ENCODE measurements at places on chromosomes 2 and 18.

DNA sequence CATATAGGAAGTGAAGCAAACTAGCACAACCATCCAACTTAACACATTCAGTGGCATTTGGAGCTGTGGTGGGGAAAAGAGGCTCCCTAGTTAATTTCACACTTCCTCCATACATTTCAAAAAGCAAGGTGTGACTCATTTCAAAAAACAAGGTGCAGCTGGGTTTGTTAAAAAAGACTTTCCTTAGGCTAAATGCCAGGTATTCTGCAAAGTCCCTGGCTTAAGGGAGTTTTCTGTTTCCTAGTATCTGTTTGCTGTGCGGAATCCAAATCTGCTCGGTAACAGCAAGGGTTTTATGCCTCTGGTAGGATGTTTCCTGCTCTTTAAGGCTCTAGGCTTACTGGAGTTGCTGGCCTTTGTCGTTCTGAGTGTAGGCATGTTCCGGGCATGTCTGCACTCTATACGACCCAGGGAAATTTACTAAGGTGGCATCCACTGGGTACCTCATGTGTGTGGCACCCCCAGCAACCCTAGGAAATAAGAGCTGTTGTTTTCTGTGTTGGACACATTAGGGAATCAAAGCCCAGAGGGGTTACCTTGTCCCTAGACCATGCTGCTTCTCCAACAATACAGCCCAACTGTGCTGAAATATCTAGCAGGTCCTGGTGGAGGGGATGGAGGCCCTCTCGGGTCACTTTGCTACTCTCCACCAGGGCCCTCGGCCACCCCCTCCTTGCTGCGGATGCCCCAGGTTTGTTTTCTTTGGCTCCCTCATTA lies 634 bp upstream of the MSGN1 start:
- DNase-seq = no peak

DNA sequence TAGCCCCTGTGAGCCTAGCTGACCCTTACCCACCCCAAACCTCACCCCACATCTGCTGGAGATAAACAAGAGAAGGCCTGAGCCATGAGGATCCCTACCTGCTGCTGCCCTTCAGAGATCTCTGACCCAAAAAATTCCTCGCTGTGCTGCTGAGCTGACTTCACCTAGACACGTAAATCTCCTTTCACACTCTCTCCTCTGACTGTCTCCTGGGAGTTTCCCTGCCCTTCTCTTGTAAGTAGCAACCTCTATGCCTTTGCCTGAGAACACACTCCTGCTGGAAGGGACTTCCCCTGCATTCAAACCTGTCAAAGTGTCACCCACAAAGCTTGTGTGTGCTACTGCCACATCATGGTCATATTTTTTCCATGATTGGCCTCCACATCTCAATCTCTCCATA lies 134.2 kb upstream of the NOL4 start:
- DNase-seq = no peak

- DNase-seq = peak; percentile 57
These were observed 82.8 kb upstream of the SEC11C start for GRCh38 chr18:59056706-59057492.

GRCh38 chr2:112073875-112074274 lies 18.8 kb downstream of the TMEM87B start:
- no peak for DNase-seq

- DNase-seq = peak; percentile 77
These were observed 89.6 kb downstream of the ITGB1BP1 start for GRCh38 chr2:9333591-9334171.

DNA sequence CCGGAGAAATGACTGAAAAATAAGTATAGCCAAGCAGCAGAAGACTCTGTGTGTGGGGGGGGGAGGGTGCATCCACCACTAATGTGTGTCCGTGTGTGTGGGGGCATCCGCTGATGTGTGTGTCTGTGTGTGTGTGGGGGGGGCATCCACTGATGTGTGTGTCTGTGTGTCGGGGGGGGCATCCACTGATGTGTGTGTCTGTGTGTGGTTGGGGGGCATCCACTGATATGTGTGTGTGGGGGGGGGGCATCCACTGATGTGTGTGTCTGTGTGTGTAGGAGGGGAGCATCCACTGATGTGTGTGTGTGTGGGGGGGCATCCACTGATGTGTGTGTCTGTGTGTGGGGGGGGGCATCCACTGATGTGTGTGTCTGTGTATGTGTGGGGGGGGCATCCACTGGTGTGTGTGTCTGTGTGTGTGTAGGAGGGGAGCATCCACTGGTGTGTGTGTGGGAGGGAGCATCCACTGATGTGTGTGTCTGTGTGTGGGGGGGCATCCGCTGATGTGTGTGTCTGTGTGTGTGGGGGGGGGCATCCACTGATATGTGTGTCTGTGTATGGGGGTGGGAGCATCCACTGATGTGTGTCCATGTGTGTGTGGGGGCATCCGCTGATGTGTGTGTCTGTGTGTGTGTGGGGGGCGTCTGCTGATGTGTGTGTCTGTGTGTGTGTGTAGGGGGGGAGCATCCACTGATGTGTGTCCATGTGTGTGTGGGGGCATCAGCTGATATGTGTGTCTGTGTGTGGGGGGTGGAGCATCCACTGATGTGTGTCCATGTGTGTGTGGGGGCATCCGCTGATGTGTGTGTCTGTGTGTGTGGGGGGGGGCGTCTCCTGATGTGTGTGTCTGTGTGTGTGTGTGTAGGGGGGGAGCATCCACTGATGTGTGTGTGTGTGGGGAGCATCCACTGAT lies 125.0 kb downstream of the NFATC1 start:
- DNase-seq = no peak

GRCh38 chr2:109452318-109453305 lies 161.2 kb downstream of the SEPTIN10 start:
- no peak for DNase-seq

- no peak for DNase-seq
These were observed 4.3 kb upstream of the RAB6C start for GRCh38 chr2:129975016-129975774.

DNA sequence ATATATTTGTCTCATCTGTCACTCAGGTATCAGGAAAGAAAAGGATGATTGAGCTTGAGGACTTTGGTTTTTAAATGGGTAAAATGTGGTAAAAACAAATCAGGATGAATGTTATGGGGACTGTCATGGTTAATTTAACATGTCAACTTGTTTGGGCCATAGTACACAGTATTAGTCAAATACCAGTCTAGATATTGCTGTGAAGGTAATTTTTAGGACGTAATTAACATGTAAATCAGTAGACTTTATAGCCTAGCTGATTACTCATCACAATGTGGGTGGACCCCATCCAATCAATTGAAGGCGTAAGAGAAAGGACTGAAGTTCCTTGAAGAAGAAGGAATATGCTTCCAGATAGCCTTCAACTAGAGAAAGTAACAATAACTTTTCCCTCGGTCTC lies 275.7 kb upstream of the ZNF804A start:
- no peak for DNase-seq

- no peak for DNase-seq
These were observed 68.8 kb upstream of the ZNF397 start for GRCh38 chr18:35172009-35172408.

- no peak for DNase-seq
These were observed 2.8 kb downstream of the PCBP1 start for GRCh38 chr2:70089983-70090525.

- no peak for DNase-seq
These were observed 1.4 kb downstream of the FARP2 start for GRCh38 chr2:241357531-241357930.

- no peak for DNase-seq
These were observed 514.2 kb downstream of the PTPRM start for GRCh38 chr18:8081267-8081666.

DNA sequence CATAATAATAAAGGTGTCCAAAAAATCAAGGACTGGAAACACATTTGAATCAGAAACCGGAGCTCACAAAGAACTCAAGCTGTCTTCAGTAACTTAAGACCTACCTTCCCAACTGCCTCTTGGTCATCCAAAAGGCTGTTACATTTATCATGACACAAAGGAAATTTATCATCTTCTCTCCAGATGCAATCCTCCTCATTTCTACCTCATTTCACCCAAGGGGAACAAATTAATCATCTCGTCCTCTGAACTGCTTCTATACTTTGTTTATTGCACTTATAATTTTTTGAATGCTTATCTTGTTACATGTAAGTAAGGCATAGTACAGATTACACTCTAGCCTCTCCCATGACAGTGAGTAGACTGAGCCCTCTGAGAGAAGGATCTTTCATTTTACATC lies 105.1 kb upstream of the RGPD4 start:
- peak; percentile 62 for DNase-seq

DNA sequence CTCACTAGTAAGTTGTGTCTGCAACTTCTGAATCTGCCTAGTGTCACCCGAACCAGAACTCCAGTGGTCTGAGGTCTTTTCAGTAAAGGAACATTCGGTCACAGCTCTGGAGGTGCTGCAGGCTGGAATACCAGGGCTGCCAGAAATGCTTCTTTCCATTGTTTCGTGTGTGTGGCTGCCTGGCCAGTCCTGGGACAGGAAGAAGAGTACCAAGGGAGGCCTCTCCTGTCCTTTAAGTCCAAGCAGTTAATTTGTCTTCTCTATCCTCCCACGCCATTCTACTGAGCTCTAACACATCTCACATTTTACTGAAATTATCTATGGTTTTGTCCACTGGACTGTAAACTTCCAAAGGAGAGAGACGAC lies 196.0 kb downstream of the LNPK start:
- DNase-seq = no peak

DNA sequence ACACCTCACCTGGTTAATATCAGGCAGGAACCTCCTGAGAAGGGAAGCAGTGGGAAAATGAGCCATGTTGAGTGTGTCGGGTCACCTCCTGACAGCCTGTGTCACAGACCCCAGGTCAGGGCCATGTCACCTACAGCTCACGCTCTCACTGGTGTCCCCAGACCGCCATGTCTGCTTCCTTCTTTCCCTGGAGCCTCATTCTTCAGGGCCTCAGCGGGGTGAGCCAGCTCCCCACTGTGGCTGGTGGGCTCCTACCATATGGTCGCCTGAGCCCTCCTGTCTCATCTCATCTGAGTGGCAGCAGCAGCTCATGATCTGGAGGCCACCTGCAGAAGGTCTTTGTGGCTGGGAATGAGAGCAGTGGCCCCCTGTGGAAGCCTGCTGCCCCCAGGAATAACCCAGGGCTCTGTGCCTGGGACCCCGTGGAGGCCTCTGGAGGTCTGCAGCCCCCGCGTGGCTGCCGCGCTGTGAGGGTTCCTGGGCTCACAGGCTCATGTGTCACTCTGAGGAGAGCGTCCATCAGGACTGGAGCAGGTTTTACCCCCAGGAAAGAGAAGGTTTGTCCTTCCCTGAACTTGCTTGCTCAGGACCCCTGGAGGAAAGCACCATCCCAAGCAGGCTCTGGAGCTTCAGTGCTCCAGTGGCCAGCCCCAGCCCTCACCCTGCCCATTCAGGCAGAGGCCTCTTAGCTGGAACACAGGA lies 56.4 kb downstream of the FAM168B start:
- no peak for DNase-seq

Data from hematopoietic multipotent progenitor cell treated with erythropoietin and hydrocortisone succinate and interleukin-3 and kit ligand, for 8 days (in vitro differentiated cells).